ENCODE measurements at places on chromosomes 1 and 21. TPM values are rescaled to one million over a fixed set of nuclear protein-coding genes. Genes with fewer than 3 reads are reported as not detected.

OR2T35 gene
- not detected for total RNA-seq

VTCN1 gene
- total RNA-seq: not detected

DISP1 gene
- 3.1 TPM for total RNA-seq

C4BPA gene
- total RNA-seq: under 0.01 TPM

GSTM5 gene
- 8.5 TPM for total RNA-seq

CCDC24 gene
- 2.8 TPM for total RNA-seq

HPCAL4 gene
- not detected for total RNA-seq

PTGS2 gene
- 53.3 TPM for total RNA-seq

VWA1 gene
- 2.8 TPM for total RNA-seq

SERTAD4 gene
- 0.46 TPM for total RNA-seq

OR2L13 gene
- not detected for total RNA-seq

All from smooth muscle cell of bladder (primary cell).